ENCODE measurements at places on chromosomes 3 and 15. TPM values are rescaled to one million over a fixed set of nuclear protein-coding genes. Genes with fewer than 3 reads are reported as not detected.

Gene CERS3
- not detected for total RNA-seq

Gene CDCP1
- 27.4 TPM for total RNA-seq

Gene NANOGP8
- 0.73 TPM for total RNA-seq

Gene ITGA11
- total RNA-seq, result 0.20 TPM

Gene OXNAD1
- total RNA-seq, result 11.4 TPM
